ENCODE measurements at places on chromosomes 5 and 9. TPM values are rescaled to one million over a fixed set of nuclear protein-coding genes. Genes with fewer than 3 reads are reported as not detected.

The PTGS1 gene
- total RNA-seq, result 14.0 TPM

The LTC4S gene
- 8.8 TPM for total RNA-seq

The OLFML2A gene
- total RNA-seq, result 187 TPM

The FGFR4 gene
- total RNA-seq, result 41.6 TPM

DNA sequence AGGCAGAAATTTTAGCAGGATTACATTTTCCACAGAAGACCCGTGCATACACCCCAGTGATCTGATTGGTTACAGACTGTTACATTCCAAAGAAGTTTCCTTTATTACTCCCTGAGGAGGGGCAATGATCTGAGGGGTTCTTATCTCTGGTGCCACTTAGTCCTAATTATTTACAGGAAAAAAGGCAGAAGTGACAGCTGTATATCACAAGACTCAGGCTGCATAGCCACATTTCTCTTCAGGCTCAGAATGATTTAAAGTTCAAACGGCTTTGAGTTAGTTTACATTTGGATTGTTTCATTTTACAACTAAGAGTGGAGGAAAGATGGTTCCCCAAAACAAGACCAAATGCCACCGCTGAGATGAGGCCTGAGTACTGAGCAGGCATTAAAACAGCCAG, 17.3 kb downstream of the NAIF1 start:
- DNase-seq, result no peak

DNA sequence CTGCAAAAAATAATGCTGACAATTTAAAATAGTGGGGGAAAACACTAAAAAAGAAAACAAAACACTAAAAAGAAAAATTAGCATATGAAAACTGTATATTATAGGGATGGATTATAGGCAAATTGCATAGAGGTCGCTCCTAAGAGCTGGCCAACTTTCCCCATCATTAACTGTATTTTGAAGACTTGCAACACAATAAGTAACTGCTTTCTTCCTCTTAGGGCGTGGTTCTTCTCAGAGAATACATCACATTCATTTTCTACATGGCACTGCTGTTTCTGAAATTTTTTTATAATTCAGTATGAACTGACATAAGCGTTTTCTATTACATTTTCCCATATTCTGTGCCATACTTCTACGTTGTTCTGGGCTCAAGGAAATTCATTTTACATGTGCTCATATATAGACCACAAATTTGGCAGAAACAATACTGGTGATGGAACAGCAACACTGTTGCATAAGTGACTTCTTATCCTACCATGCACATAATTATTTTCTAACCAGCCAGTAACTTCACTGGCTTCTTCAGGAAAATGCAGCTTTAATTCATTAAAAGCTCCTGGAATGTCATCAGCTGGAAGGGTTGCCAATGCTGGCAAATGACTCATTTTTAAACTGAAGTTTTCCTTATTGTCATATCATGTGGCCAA, 171.2 kb upstream of the DMAC1 start:
- DNase-seq, result no peak

DNA sequence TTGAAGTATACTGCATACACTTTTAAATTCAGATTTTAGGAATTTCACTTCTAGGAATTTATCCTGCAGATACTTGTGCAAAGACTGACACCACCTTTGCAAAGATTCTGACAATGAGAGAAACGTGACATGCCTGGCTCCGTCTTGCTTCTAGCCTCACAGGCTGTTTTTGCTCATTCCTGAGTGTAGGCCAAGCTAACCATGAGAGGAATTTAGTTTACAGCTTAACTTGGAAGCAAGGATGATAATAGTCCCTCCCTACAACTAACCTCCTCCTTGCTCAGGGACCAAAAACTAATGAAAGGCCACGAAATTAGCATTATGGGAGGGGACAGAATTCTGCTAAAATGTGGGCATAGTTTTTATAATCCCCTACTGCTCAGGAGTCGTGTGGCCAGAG, 31.1 kb downstream of the C5orf22 start:
- no peak for DNase-seq

GRCh38 chr5:39315995-39316394, 48.3 kb downstream of the C9 start:
- no peak for DNase-seq

DNA sequence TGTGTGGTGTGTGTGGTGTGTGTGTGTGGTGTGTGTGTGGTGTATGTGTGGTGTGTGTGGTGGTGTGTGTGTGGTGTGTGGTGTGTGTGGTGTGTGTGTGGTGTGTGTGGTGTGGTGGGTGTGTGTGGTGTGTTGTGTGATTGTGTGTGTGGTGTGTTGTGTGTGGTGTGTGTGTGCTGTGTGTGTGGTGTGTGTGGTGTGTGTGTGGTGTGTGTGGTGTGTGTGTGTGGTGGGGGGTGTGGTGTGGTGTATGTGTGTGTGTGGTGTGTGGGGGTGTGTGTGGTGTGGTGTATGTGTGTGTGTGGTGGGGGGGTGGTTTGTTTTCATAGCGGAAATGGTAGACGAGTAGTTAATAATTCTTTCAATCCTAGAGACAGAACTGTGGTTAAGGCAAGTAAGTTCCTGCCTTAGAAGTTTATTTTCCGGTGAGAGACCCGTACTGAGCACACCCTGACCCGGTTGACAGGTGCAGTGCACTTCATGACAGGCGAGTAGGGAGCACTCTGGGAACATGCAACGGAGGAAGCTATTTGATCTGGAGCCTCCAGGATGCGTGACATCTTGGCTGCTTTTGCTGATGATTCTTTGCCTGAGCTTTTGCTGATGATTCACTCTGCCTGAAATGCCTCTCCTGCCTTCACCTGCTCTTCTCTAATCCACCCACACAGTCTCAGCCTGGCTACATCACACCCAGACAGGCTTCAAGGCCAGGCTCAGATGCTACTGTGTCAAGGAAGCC, 21.7 kb upstream of the FAT2 start:
- DNase-seq, result no peak

- no peak for DNase-seq
These were observed 37.1 kb upstream of the RAPGEF6 start for GRCh38 chr5:131671994-131672655.

All from spleen (tissue), 13 donors.